ENCODE measurements at places on chromosomes 6 and 20.
A peak's percentile ranks its signal among the peaks of the same experiment; 100 is the strongest.

GRCh38 chr6:28807682-28808280, 116.0 kb downstream of the TRIM27 start:
- no peak for DNase-seq

- DNase-seq = no peak
Measured at GRCh38 chr6:105545947-105546731, 143.3 kb upstream of the PREP start.

GRCh38 chr20:35240083-35240810, 13.8 kb downstream of the MMP24 start:
- DNase-seq = no peak

GRCh38 chr20:24668384-24668702, 198.9 kb downstream of the SYNDIG1 start:
- no peak for DNase-seq

GRCh38 chr6:5728351-5729079, 278.2 kb downstream of the NRN1 start:
- DNase-seq = no peak

GRCh38 chr6:3471286-3471685, 14.4 kb upstream of the SLC22A23 start:
- DNase-seq = no peak

DNA sequence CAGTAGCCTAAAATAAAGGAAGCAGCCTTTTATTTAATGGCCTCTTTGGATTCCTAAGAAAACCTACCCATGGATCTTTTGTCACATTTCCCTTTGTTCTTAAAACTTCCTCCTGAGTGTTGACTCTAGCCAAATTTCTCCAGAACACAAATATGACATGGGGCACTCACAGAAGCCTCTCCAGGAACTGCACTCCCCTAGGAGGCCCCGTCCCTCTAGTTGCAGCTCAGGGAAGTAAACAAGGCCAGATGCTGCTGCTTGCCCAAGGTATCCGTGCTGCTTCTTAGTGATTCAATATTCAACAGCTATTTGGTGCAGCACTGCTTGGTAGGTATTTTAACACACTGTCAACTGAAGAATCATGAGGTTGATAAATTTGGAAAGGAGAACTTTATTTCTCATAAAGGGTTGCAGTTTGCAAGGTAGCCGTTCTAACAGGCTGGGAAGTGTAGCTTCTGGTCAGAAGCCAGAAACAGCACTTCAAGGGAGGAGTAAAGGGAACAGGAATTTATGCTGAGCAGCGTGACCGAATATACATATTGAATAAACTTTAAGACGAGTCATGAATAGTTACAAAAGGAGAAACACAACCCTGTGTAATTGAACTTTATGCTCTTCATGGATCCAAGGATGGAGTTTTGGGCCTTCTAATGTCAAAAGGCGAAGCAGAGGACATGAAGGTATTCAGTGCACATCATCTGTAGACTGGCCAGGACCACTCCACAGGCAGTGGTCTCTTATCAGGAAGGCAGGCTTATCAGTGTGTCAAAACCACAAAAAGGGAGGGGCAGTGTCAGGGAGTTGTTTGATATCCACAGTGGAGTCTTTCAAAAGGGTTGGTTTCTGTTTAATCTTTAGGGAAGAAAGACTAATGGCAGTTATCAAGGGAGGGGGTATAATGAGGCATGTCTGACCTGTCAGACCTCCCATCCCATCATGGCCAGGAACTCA, 63.3 kb downstream of the CD24 start:
- peak; percentile 28 for DNase-seq

GRCh38 chr6:43304361-43304760, 4.3 kb downstream of the CRIP3 start:
- no peak for DNase-seq

DNA sequence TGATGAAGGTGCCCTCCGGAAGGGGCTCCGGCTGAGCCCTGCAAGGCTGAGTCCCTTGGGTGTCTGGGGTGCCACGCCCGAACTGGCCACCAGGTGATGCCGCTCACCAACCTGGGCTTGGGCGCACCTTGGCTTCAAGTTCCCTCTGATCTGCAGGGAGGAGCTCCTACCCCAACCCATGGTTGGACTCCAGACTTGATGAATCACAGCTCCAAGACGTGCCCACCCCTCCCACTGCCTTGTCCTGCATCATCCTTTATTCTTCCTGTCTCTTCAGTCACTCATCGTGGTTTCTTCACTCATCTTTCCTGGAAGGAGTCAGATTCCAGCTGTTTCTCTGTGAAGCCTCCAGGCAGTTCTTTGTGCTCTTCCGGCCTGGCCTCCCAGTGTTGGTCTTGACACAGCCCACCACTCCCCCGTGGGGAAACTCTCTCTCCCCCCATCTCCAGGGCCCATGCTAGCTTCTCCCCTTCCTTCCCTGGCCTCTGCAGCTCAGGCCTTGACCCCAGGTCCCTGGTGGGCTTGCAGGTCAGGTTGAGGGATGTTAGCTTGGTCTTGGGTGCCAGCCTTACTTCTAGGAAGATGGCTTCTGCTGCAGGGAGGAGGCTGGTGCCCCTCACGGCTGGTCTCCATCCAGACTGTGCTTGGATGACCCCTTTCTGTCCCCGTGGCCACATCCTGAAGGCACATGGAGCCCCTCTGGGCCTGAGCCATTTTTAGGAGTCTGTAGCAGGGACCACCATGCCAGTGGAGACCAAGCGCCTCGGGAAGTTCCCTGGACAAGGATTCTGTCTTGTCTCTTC, 2.6 kb upstream of the ZBP1 start:
- peak; percentile 1 for DNase-seq

DNA sequence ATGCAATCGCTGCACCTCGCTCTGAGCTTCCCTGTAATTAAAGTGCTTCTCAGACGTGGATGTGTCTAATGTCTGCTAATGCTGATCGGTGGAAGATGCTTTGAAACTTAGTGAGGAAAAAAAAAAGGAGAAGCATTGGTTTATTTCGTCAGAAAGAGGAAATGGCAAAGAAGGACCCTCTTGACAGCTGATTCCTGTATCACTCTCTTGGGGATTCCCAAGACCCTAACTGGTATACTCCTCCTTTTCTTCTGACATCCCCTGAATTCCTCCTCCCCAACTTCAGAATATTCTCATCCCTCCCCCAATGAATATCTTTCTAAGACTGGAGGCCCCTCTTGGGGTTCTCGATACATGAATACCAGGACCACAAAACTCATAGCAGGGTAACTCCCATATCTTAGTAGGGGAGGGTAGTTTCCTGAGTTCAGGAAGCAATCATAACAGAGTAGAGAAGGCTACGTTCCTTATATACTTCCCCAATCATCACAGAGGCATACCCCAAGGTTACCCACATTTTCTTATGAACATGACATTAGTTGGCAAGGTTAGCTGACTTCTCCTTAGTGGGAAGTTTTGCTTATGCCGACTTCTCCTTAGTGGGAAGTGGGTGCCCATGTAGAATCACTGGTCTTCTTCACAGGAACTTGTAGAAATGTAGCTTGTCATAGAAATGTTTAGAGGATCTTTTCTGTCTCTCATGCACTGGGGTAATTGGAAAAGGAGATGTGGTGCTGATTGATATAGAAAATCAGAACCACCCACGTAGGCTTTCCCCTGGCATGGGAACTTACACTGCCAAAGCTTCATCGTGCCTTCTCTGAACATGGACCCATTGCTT, 63.8 kb upstream of the ATXN1 start:
- no peak for DNase-seq

GRCh38 chr20:10790013-10790412, 116.2 kb upstream of the JAG1 start:
- no peak for DNase-seq

- no peak for DNase-seq
Measured at GRCh38 chr6:169956580-169956979, 205.2 kb downstream of the ERMARD start.

GRCh38 chr6:16136621-16137450, 8.0 kb downstream of the MYLIP start:
- no peak for DNase-seq

GRCh38 chr20:52127309-52127708, 64.3 kb downstream of the ZFP64 start:
- no peak for DNase-seq

- no peak for DNase-seq
Measured at GRCh38 chr6:131652472-131652871, 15.4 kb downstream of the ENPP3 start.
